ENCODE measurements at places on chromosomes 16 and 17.

- no peak for DNase-seq
Observed at GRCh38 chr16:64236316-64236715, 885.5 kb downstream of the CDH11 start.

- DNase-seq, result peak; percentile 91
Observed at GRCh38 chr17:1179818-1180742, at the start of gene ABR. TSS of gene ABR (minus strand) at chr17:1179981. CDS start at chr17:1179727, 254 bp downstream.

- DNase-seq, result no peak
Observed at GRCh38 chr17:9598661-9599060, 22.2 kb downstream of the CFAP52 start.

GRCh38 chr16:56387396-56387795 lies 37.9 kb downstream of the AMFR start:
- no peak for DNase-seq

DNA sequence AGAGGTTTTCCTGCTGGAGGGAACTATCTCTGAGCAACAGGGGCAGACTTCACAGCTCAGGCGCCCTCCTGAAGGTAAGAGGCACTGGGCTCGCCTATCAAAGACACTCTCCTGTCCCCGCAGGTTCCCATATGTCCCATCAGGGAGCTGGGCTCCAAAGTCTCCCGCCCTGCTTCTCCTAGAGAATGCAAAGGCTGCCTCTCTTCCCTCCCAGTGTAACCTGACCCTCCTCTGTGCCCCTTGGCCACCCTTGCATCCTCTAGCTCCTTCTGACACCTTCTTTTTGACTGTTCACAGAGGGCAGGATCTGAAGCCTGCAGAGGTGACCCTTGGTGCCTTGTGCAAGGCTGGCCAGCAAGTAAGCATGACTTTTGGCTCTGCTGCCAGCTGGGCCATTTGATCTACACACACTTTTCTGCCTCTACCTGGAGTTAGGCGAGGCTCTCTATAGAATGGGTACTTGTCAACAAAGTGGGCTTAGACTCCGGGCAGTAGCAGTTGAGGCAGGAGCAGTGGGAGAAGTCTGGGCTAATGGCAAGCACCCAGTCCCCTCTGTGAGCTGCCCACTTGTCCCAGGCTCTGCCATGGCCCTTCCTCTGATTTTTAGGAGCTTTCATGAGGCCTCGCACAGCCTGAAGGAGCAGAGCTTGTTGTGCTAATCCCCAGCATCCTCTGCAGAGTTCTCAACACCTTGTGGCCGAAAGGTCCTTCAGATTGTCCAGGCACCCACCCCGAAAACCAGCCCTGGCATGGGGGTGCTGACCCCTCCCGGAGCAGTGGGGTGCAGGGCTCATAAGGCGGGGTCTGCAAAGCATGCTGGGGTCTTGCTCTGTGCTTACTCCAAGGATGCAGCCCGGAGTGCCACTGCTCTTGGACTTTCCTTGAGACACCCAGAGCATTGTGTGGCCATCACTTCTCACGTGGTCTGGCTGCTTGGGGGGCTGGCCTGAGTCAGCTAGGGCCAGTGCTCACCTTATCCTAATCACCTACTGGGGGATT lies 122.9 kb downstream of the METRNL start:
- no peak for DNase-seq
